Adrenal gland (tissue), 19 donors: ENCODE measurements at places on chromosomes 13 and 19. TPM values are rescaled to one million over a fixed set of nuclear protein-coding genes. Genes with fewer than 3 reads are reported as not detected.

GRCh38 chr19:43595605-43595998 lies 332 bp downstream of the IRGQ start:
- no peak for DNase-seq

GRCh38 chr19:6521718-6522646 lies 8.8 kb upstream of the TNFSF9 start:
- DNase-seq: no peak

DNA sequence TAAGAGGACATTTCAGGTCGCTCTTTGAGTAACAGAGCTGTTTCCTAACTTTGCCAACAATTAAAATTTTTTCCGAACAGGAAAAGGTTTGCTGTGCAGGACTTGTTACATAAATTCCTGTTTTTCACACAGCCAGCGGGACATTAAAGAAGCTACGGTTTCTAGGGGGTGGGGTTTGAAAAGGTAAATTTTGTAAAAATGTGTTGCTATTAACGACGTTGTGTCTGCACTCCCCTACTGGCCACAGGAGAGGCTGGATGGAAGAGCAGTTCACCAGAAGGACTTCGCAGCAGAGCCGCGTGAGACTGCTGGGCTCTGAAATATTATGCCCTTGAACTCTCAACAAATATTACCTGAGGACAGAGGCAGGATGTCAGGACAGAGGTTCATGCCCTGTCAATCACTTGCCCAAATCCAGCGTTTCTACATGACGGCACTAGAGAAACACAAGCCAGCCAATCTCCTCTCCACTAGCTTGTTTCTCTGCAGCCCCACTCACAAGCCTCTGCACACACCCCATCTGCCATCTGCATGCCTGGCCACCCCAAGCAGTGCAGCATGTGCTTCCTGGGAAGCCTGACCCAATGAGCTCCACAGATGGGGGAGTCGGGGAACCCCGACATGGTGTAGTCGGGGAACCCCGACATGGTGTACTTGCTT lies 102.0 kb downstream of the FOXO1 start:
- peak; percentile 47 for DNase-seq

Gene SIGLEC9
- total RNA-seq: 19.9 TPM

Gene ZNF69
- total RNA-seq: 19.5 TPM

Gene SIRT2
- 70.4 TPM for total RNA-seq

Gene KLK7
- not detected for total RNA-seq

Gene SRRM5
- 0.17 TPM for total RNA-seq
